ENCODE measurements at places on chromosomes 12 and 14.

DNA sequence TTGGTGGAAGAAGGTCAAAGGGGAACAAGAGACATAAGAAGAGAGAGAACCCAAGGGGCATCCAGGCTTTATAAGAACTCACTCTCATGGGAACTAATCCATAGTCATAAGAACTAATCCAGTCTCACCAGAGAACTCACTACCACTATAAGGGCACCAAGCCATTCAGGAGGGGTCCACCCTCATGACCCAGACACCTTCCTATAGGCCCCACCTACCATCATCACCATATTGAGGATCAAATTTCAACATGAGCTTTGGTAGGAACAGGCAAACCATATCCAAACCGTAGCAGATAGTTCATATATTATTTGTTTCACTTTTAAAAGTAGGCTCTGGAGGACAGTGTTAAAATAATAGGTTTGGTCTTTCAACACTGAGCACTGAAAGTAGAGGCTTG lies 350.1 kb downstream of the TMTC2 start:
- DNase-seq: no peak

- DNase-seq: no peak
These were observed 40.3 kb downstream of the NELL2 start for GRCh38 chr12:44835641-44836379.

DNA sequence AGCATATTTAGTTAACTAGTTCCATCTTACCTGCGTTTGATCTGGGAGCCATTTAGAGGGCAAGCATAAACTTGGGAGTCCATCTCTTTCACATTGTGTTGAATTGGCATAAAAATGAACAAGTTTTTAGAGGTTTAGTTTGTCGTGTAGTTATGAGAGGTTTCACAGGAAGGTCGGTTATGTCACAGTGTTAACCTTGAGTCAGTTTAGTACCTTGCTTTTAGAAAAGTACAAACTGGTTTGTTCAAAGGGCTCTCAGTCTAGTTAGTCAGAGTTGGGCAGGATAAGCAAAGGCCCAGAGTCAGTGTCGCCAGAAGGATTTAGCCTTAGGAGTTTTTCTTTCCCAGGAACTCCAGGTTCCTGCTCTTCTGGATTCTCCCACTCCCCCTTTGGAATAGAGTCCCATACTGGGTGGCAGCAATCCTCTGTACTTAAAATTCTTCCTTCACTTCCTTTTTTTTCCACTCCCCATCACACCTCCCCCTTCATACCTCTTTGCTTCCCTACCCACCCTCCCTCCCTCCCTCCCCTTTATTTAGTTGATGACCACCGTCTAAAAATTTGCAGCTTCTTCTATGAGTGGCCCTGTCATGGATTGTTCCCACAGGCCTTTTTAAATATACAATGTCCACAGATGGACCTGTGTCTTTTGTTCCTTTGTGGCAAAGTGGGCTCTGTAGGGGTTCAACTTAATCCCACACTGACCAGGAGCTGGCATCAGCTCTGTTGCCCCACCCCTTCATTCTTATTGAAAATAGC lies 12.1 kb downstream of the PCBP2 start:
- no peak for DNase-seq

GRCh38 chr12:5873281-5873919 lies 71.7 kb downstream of the ANO2 start:
- no peak for DNase-seq

DNA sequence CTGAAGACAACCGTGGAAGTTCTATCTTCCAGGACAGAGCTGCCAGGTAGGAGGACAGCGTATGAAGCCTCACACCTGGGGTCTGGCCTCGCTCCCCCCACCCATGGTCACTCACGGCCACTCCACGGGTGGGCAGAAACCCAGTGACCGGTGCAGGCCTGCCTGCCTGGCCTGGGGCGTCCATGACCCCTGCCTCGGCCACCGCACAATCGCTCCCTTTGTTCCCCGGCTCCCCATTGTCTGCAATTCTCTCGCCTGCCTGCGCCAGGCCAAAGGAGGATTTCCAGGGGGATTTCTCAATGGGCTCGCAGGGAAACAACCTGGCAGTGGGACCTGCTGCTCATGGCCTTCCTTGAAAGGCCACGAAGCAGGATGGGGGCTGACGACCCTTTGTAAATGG lies 22.6 kb downstream of the CCDC85C start:
- DNase-seq: no peak

DNA sequence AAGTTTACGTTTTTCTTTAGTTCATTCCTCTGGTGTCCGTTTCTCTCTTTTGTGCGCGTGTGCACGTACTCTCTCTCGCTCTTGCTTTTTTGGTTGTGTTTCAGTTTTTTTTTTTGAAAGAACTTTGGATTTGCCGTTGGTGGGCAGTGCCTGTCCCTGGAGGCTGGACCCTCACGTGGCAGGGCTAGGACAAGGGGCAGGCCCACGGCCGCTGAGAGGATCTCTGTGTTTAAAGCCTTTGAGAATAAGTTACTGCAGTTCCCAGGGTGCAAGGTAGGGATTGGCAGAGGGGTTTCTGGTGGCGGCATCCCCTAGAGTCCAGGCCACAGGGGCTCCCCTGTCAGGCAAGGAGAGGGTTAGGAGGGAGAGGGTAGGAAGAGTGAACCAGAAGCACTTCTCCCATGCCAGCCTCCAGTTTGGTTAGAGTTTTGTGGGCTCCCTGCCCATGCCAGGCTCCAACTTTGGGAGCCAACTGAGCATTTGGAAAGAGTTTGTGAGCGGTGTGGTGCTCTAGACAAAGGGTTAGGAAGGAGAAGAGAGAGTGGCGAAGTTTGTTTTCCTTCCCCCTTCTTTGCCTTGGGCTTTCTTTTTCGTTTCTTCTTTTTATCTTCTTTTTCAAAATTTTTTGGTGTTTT lies 30.5 kb downstream of the ZFHX2 start:
- DNase-seq: no peak

- no peak for DNase-seq
These were observed 29.0 kb upstream of the C12orf50 start for GRCh38 chr12:88057994-88058718.

Measured in HL-60 (cell line).